HFFc6 (cell line): ENCODE measurements at places on chromosomes 4 and X.

DNA sequence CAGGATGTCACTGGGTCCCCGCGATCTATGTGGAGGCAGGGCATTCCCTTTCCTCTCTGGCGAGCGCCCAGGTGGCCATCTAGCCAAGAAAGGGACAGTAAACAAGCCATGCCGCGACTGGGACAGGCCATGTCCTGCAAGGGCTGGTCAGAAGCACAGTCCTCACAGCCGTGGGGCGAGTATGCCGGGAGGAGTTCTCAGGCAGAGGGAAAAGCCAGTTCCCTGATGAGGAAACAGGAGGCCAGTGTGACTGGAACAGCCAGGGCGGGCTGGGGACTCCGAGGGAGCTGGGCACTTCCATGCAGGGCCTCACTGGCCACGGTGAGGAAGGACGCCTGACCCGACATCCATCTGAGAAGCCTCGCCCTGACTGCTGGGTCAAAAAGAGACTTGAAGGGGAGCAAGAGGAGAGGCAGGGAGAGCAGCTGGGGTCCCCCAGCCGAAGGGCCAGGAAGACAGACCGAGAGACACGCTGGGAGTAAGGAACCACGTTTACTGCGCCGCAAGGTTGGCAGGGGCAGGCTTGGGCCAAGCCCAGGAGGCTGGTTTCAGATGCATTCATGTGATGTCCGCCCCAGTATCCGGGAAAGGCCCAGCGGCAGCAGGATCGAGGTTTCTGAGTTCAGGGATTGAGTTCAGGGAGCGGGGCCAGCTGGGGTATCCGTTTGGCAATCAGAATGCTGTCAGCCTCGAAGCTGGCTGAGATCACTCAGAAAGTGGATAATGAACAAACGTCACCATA is 15.0 kb downstream of the CFAP99 start:
- no peak for DNase-seq

DNA sequence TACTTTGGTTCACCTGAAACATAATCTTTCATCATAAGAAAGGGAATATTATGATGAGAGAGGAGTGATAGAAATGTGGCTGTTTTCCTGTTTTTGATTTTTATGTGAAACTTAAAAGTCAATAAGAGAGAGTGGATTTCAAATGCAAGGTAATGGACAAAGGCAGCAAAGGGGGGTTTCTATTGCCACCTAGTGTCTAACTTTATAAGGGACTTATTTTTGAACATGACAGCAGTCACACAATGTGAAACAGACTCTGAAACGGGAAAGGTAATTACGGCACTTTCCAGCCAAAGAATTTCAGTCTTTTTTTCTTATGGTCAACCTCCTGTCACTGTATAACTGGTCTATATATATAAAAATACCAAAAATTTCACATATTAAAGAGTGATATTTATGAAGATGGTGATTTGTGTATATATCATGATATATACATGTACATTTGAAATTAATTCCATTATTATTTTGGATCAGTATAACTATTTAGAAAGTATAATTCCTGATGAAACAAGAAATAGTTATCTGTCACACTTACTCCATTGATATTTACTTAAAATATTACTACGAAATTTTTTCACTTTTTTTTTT is 127.1 kb downstream of the FBXO8 start:
- peak; percentile 24 for DNase-seq

DNA sequence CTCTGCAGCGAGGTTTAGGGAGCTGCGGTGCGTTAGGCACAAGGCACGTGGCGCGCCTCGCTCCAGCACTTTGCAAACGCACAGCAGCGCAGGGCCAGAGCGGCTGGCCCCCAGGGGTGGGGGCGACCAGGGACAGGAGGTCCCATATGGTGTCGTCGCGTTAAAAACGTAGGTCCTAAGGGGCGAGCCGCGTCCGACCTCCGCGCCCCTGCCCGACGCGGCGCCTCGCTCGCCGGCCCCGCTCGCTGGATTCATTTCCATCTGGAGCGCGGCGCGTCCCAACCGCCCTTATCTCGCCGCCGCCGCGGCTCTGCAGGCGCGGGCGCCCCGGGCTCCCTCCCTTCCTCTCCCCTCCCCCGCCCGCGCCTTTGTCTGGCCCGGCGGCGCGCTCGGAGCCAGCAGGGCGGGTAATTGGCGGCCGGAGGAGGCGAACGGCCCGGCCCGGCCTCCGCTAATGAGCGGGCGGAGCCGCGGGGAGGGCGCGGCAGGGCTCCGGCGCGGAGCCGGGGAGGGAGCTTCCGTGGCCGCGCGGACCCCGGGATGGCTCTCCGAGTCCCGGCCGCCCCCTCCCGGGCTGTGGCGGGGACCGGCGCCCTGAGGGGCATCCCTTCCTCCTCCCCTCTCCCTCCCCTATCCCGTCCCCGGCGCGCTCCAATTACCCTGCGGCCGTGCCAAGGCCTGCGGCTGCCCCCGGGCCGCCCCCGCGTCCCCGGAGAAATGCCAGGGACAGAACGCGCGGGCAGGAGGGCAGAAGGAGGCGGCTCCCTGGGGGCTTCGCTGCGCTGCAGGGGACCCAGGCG is 409.0 kb downstream of the BCOR start:
- DNase-seq: no peak

- no peak for DNase-seq
These were observed 17.9 kb downstream of the LRBA start for GRCh38 chr4:150997141-150997540.

GRCh38 chr4:86898562-86898961 is 6.3 kb upstream of the C4orf36 start:
- no peak for DNase-seq

GRCh38 chr4:15270201-15270600 is 157.6 kb upstream of the C1QTNF7 start:
- no peak for DNase-seq

GRCh38 chr4:83866834-83867621 is 331.1 kb downstream of the GPAT3 start:
- DNase-seq: no peak

DNA sequence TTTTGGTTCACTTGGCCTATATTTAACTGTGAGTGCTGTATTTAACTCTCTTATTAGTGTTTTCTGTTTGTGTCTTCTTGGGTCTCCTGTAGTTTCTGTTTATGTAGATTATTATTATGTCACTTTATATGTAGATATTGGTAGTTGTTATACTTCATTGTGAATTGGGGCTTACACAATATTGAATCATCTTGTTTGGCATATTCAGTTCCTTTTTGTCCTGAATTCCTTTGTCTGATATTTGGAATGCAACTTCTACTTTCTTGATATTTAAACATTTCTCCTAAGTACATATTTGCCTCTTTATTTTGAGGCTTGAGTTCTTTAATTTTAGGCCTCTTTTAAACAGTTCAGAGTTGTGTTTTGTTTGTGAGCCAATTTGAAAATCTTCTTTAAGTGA is 544.8 kb upstream of the ADGRL3 start:
- no peak for DNase-seq

GRCh38 chr4:73315091-73315490 is 56.5 kb upstream of the ANKRD17 start:
- peak; percentile 70 for DNase-seq

DNA sequence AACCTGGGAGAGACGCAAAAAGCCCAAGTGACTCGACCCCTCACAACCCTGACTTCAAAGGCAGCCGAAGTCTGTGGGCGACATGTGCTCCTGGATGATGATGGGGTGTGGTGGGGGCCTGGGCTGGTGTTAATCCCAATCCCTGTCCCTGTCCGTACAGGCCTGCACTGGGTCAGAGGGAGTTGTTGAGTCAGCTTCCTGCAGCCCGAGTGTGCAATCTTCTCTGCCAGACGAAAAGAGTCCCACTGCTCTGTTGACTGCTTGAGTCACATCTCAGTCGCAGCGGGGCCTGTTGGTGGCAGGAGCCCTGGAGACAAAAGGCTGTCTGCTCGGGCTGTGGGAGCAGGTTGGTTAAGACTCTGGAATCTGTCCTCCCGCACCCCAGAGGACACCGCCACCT is 10.3 kb downstream of the FAM3A start:
- peak; percentile 63 for DNase-seq

- peak; percentile 4 for DNase-seq
These were observed 61.8 kb downstream of the CPE start for GRCh38 chr4:165440415-165441158.

GRCh38 chr4:54120518-54120917 is 20.6 kb downstream of the GSX2 start:
- DNase-seq: no peak
